ENCODE measurements at places on chromosomes 11 and 22.

GRCh38 chr22:30459181-30460052 is 12.4 kb downstream of the SEC14L3 start:
- peak; percentile 13 for DNase-seq

DNA sequence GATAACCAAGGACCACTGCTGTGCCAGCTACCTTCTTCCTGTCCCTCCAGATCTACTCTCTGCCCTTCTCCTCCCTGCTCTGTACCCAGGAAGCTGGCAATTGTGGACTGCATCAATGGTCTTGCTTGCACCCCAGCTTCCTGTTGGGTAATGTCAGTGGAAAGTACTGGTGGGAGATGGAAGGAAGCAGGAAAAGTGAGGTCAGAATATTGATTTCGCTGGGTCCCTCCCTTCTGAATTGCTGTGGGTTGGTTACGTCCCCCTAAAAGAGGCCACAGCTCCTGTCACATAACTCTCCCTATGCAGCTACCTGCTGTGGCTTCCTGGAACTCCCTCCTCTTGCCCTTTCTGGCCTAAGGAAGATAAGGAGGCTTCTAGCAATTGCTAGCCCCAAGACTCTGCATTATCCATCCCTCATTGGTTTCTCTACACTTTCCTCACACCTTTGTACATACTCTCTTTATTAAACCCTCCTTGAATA is 81.2 kb downstream of the RASSF10 start:
- no peak for DNase-seq

DNA sequence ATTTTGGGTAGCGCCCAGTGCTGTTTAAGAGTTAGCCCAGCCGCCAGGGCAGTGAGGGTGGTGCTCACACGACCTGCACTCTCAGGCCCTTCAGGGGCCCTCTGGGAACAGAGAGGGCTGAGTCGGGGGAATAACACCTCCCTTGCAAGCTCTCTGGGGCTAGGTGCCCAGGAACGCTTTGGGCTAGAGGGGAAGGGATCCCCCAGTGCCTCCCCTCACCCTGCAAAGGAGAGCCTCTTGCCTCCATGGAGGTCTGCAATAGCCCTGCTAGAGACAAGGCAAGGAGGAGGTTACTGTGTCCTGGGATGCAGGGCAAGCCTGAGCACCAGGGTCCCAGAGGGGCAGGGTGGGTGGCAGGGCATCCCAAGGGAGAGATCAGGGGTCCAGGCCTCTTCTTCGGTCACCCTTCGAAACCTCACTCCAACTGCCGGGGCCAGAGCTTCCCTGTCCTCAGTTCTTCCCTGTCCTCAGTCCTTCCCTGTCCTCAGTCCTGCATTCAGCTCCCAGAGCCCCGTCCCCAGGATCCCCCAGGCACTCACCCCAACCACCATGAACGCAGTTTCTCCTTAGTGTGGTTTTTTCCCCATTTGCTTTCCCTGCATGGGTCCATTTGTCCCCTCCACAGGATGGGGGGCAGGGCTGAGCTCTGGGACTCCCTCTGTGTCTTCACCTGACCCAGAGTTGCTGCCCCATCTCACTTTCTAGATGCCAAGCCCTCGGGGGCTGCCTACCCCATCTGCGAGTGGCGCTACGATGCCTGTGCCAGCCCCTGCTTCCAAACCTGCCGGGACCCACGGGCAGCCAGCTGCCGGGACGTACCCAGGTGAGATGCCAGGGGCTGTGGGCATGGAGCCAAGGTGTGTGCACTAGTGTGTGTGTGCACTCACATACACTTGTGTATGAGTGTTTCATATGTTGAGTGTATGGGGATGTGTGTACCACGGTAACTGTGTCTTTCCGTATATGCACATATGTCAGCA is 60.8 kb downstream of the OTOG start:
- DNase-seq, result no peak

GRCh38 chr11:35101223-35101622 is 37.7 kb upstream of the CD44 start:
- DNase-seq, result no peak

GRCh38 chr22:48333323-48333763 is 1494.3 kb downstream of the BRD1 start:
- DNase-seq, result no peak

DNA sequence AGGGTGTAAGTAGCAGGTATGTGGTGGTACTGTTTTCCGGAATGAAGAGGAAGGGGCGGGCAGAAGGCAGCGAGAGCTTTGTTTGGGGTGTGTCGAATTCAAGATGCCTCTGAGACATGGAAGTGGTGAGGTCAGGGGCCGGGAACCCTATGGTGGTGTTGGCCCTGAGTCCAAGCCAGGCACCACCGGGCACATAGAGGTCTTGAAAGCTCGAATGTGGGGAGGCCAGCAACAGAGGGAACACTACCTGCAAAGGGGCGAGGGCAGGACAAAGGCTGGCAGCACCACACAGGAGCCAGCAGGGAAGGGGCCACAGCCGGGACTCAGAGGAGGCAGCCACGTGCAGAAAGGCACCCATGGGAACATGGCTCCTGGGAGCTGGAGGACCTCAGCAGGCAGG is 57.8 kb downstream of the CDKN1C start:
- DNase-seq, result no peak

- DNase-seq, result no peak
These were observed 7.3 kb downstream of the DGCR6L start for GRCh38 chr22:20312396-20313191.

- DNase-seq, result peak; percentile 55
These were observed 164.0 kb downstream of the MN1 start for GRCh38 chr22:27637604-27638003.

- DNase-seq, result peak; percentile 59
These were observed 38.7 kb downstream of the MRTFA start for GRCh38 chr22:40597526-40598430.

DNA sequence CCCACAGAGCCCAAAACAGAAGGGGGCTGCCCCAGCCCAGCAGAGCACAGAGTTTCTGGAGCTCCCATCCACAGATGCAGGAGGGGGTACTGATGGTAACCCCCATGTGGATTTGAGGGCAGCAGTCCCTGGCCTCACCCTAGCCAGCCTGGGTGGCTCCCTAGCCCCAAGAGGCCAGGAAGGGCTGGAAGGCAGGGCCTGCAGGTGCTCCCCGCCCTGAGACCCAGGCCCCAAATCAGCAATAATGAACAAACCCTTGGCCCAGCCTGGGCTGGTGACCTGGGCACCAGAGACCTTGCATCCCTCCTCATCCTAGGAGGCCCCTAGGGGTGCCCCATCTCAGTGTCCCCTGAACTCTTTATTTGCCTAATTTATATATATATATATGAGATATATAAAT is 61.6 kb downstream of the MORC2 start:
- no peak for DNase-seq

DNA sequence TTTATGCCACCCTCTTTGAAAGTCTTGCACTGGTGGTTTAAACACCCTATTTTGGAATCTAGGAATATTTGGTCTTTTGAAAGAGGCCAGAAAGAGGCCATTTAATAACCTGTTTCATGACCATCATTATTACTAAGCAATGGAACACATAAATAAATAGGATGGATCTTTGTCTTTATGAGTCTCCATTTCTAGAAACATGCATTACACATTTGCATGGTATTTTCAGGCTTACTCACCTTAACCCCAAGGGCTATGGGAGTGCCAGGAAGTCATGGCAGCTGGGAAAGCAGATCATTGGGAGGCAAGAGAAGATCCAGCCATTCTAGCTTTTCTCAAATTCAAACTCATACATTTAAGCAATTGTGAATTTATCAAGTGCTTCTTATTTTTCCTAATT is 185.8 kb upstream of the POU2AF2 start:
- DNase-seq, result peak; percentile 24

GRCh38 chr11:130999992-131000770 is 83.9 kb upstream of the SNX19 start:
- peak; percentile 93 for DNase-seq

DNA sequence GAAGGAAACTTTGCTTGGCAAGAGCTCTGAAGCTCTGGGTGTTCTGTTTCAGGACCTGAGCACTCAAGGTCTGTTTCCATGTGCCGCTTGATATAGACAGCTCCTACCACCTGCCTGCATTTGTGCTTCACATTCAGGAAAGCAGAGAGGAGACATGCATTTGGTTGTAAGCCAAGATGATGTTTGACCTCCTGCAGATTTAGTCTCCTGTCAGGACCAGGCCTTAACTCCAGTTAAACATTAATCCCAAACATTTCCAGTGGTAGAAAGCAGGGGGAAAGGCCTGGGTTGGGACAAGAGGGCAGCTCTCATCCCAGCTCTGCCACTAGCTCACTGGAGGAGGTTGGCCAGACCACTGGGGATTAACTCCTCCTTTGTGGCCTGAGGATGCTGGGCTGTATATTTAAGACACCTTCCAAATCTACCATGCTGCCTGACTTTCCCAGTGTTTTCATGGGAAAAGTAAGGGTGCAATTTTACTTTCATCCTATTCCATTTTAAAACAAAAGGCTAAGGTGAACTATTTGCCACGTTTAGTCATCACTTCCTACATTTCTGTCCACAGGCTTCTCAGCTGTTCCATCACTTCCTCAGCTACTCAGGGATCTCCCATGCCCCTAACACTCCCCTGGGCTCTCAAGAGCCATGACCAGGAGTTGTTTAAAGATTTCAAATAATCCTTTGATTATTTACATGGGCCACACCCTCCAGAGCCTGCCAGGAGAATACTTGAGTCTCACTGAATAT is 80.9 kb downstream of the INSC start:
- no peak for DNase-seq

DNA sequence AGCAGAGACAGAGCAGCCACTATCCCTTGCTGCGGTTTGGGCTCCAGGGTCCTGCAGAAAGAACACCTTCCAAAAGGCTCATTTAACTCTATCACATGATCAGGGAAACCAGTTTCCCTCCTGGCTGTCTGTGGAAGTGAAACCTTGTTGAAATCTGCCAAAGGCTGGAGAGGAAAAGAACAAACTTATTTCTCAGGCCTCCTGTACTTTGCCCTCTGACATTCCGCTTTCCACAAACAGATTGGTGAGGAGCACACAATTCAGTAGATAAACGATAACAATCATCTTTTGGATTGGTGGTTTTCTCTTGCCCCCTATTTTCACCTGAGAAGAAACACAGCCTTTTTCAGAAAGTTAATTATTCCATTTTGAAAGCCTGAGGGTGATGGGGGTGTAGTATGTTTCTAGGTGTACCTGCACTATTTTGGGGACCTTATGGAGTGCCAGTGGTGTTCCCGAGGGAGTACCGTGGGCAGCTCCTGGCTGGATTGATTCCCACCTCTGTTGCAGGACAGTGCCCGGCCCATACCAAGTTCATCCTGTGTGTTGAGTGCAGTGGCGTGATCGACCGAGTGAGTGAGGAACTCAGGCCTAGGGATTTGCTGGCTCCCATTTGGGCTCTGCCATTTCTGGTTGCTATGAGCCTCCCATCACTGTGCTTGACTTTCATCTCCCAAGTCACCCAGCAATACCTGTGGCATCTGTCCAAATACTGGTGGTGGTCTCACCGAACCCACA is 102.0 kb downstream of the TBC1D22A start:
- DNase-seq, result no peak

- DNase-seq, result no peak
These were observed 28.0 kb upstream of the FCHSD2 start for GRCh38 chr11:73170140-73170539.

- no peak for DNase-seq
These were observed 17.8 kb upstream of the PIM3 start for GRCh38 chr22:49942565-49943404.

DNA sequence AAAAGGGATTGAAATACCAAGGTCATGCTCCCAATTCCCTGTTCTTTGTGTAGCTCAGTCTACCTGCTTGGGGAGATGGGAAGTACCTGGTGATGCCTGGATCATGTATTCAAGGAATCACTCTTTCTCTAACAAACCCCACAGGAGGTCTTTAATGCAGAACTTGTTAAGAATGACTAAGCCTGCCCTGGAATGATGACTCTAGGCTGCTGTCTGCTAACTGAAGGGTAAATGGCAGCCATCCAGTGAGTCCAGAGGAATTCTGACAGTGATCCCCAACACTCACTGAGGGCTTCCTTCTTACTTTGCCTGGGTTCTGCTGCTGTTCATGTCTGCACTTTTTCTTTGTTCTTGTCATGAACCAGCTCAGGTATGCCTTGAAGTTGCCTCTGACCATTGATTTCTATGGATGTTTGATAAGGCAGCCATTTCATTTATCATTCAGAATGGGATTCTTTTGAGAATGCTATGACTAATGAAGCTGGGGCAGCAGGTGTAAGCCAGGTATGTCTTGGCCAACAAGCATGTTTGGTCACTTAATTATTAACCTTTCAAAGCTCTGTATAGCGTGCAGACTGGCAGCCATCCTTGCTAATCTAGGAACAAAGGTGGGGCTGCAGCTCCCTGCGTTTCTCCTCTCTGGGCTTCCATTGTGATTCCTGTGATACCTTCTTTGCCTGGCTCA is 11.4 kb downstream of the PRSS23 start:
- peak; percentile 89 for DNase-seq

Measured in fibroblast of skin of right quadriceps (primary cell).